ENCODE measurements at places on chromosomes 4 and X.

DNA sequence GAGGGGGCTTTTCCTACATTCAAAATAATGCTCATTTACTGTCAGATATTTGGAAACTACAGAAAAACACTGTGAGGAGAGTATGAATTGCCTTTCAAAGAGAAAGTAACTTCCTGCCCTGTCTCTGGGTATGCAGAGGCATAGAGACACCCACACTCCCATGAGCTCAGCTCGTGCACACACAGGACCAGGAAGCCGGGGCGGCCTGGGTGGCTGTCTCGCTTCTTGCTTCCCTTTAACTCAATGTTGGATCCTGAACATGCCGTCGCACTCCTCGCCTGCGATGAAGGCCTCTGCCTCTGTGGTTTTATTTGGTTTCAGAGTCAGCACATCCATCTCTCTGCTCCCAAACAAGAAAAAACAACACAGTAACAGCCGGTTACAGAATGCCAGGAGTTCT is 40.1 kb upstream of the GPR78 start:
- no peak for DNase-seq
- H3K4me3 ChIP-seq: no peak overlapping the region
- no peak overlapping the region for H3K27ac ChIP-seq
- H3K4me1 ChIP-seq: peaks cover 14% of the 10 kb centered on the region
- no peaks in the 10 kb centered on the region for H3K27me3 ChIP-seq

- H3K27me3 ChIP-seq: no peaks in the 10 kb centered on the region
- H3K36me3 ChIP-seq: no peaks in the 10 kb centered on the region
- DNase-seq: no peak
- no peak overlapping the region for H3K4me3 ChIP-seq
- H3K4me1 ChIP-seq: peaks cover 9% of the 10 kb centered on the region
These were observed 256.8 kb upstream of the CXXC4 start for GRCh38 chr4:104751468-104751867.

DNA sequence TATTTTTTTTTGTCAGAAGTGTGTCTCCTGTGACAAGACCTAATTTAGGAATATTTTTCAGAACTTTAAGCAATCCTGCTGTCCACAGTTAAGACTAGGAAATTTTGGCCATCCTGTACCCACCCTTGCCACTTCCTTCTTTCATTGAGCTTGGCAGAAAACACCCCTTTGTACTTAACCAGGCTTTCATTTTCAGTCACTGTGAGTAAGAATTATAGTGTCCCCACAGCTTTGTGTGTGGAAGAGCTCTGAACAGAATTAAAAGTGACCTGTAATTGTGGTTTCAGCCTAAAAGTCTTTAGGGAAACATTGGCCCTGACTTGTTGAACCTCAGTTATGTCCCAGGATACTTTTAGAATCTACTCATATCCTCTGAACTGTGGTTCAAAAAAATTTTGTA is 153.7 kb upstream of the BMP3 start:
- no peak overlapping the region for H3K4me3 ChIP-seq
- no peak for DNase-seq
- no peak overlapping the region for H3K27ac ChIP-seq
- H3K4me1 ChIP-seq: no peaks in the 10 kb centered on the region

- no peak overlapping the region for H3K4me3 ChIP-seq
- H3K36me3 ChIP-seq: no peaks in the 10 kb centered on the region
- no peaks in the 10 kb centered on the region for H3K4me1 ChIP-seq
- DNase-seq: no peak
- no peak overlapping the region for H3K27ac ChIP-seq
- no peaks in the 10 kb centered on the region for H3K27me3 ChIP-seq
These were observed 160.2 kb upstream of the ZC4H2 start for GRCh38 chrX:65136424-65136823.

- H3K4me1 ChIP-seq: peaks cover 7% of the 10 kb centered on the region
- no peaks in the 10 kb centered on the region for H3K27me3 ChIP-seq
- no peak for DNase-seq
- H3K4me3 ChIP-seq: no peak overlapping the region
- no peaks in the 10 kb centered on the region for H3K36me3 ChIP-seq
- no peak overlapping the region for H3K27ac ChIP-seq
These were observed 51.4 kb upstream of the HHIP start for GRCh38 chr4:144594471-144594986.

GRCh38 chrX:17499512-17499911 is 124.5 kb downstream of the NHS start:
- DNase-seq: no peak
- H3K27me3 ChIP-seq: no peaks in the 10 kb centered on the region
- no peaks in the 10 kb centered on the region for H3K36me3 ChIP-seq
- H3K27ac ChIP-seq: peak overlapping the region; percentile 48
- H3K4me1 ChIP-seq: peaks cover 12% of the 10 kb centered on the region

- no peaks in the 10 kb centered on the region for H3K36me3 ChIP-seq
- H3K27me3 ChIP-seq: no peaks in the 10 kb centered on the region
- H3K4me3 ChIP-seq: no peak overlapping the region
These were observed 20.2 kb upstream of the MED14 start for GRCh38 chrX:40755291-40756249.

- no peak overlapping the region for H3K4me3 ChIP-seq
- no peak for DNase-seq
- no peak overlapping the region for H3K27ac ChIP-seq
- H3K36me3 ChIP-seq: no peaks in the 10 kb centered on the region
- H3K4me1 ChIP-seq: peaks cover 4% of the 10 kb centered on the region
These were observed 126.4 kb upstream of the SMIM10 start for GRCh38 chrX:134864431-134864830.

GRCh38 chrX:153438532-153438931 is 7.3 kb downstream of the TREX2 start:
- DNase-seq: peak; percentile 15
- H3K4me3 ChIP-seq: no peak overlapping the region
- H3K36me3 ChIP-seq: no peaks in the 10 kb centered on the region
- no peaks in the 10 kb centered on the region for H3K4me1 ChIP-seq
- no peak overlapping the region for H3K27ac ChIP-seq

DNA sequence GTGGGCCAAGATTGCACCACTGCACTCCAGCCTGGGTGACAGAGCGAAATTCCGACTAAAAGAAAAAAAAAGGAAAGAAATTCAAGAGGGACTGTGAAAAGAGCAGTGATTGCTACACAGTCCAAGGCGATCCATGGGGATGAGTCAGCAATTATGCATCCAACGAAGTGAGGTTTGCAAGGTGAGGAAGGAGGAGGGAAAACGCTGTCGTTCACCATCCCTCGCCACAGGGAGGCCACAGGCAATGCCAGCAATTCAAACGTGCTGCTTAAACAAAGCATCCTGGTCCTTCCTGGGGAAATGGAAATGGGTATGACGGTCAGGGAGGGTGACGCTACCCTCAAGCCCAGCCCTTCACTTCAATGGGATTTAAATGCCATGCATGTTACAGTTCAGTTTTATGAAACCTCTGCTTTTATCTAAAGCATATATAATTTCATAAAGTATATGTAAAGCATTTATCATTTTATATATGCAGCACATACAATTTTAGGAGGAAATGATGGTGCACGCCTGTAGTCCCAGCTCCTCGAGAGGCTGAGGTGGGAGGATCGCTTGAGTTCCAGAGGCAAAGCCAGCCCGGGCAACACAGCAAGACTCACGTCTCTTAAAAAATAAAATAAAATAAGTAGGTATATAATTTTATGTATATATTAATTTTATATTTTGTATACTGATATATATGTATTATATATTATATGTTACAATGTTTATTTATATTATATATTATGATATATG is 108.7 kb downstream of the DHRSX start:
- peak; percentile 94 for DNase-seq
- peaks cover 8% of the 10 kb centered on the region for H3K4me1 ChIP-seq
- no peaks in the 10 kb centered on the region for H3K27me3 ChIP-seq
- H3K36me3 ChIP-seq: no peaks in the 10 kb centered on the region
- no peak overlapping the region for H3K4me3 ChIP-seq
- H3K27ac ChIP-seq: no peak overlapping the region

DNA sequence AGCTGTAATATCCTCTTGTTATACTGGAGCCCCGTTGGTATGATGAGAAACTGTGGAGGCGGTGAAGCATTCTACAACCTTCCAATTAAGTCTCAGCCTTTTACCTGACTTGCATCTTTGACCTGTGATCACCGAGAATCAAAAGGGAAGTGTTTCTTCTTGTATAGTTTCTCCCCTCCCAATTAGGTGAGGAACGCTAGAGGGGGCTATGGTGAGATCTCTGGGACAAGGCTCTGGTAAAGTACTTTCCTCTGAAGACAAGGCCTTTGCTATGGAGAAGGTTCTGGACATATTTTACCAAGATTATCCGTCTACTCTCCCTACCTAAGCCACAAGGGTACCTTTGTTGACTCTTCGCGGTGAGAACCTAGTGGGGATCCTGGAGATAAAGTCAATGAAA is 111.3 kb downstream of the CBLL2 start:
- no peak overlapping the region for H3K4me3 ChIP-seq
- no peaks in the 10 kb centered on the region for H3K27me3 ChIP-seq
- no peaks in the 10 kb centered on the region for H3K36me3 ChIP-seq
- H3K4me1 ChIP-seq: no peaks in the 10 kb centered on the region
- H3K27ac ChIP-seq: no peak overlapping the region

DNA sequence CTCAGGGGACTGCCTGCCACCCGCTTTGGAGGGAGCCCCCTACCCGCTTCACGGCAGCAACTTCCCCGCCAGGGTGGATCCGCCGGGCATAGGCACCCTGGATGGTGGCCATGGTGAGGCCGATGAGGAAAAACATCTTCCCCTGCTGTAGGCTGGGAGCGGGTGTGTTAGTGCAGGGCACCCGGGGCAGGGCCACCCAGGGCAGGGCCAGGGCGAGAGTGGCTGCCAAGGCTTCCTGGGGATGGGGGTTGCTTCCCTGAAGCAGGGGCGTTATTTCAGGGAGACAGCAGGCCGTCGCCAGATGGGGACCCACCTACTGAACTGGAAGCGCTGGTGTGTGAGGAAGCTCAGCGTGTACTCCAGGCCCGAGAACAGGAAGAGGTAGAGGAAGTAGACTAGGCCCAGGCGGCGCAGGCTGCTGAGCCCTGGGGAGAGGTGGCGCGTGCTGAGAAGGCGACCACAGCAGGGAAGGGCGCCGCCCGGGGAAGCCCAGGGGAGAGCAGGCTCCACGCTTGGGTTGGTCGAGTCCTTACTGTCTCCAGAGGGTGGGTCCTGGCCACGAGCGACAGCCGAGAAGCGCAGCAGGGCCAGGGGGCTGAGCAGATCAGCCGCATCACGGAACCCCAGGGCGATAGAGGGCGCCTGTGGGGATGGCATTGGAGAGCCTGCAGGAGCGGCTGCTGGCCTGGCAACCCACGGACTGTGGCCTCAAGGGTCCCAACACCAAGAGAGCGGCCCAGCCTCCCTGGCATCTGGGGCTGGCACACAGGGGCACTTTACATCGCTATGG is 31.5 kb downstream of the NOP14 start:
- H3K36me3 ChIP-seq: peaks cover 13% of the 10 kb centered on the region
- no peak overlapping the region for H3K4me3 ChIP-seq
- peaks cover 34% of the 10 kb centered on the region for H3K4me1 ChIP-seq
- H3K27me3 ChIP-seq: no peaks in the 10 kb centered on the region

GRCh38 chrX:101550362-101550750 is at the start of gene ARMCX1:
Gene ARMCX1 (plus strand): TSS chrX:101550547. CDS start chrX:101552931, 2,384 bp downstream.
- peak within 1 kb of the TSS; percentile 75 for H3K4me3 ChIP-seq
- no peaks in the 10 kb centered on the region for H3K36me3 ChIP-seq
- peak within 1 kb of the TSS; percentile 93 for H3K27ac ChIP-seq
- DNase-seq: peak; percentile 67

DNA sequence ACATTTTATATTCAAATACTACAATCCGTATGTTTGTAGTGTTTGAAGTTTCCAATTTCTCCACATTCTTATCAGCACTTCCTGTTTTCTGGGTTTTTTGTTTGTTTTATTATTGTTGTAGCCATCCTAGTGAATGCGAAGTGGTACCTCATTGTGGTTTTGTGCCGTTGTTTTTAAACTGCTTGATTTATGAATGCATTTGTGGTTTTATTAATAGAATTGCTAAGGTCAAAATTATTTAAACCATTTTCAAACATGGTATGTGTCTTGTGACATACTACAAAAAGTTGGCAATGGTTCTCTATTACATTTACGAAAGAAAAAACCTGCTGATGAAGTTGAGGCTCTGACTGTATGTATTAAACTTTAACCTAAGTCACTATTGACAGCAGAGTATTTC is 780.0 kb upstream of the MAGEB2 start:
- H3K4me3 ChIP-seq: no peak overlapping the region
- no peak overlapping the region for H3K27ac ChIP-seq
- H3K36me3 ChIP-seq: no peaks in the 10 kb centered on the region

GRCh38 chr4:102007959-102008425 is 217.5 kb downstream of the BANK1 start:
- H3K4me1 ChIP-seq: no peaks in the 10 kb centered on the region
- H3K27me3 ChIP-seq: no peaks in the 10 kb centered on the region
- no peak overlapping the region for H3K27ac ChIP-seq
- no peak for DNase-seq

GRCh38 chrX:2926664-2927275 is 2.4 kb downstream of the ARSD start:
- no peak overlapping the region for H3K4me3 ChIP-seq
- H3K4me1 ChIP-seq: no peaks in the 10 kb centered on the region
- no peaks in the 10 kb centered on the region for H3K27me3 ChIP-seq

GRCh38 chr4:158865520-158866177 is 96.8 kb downstream of the FNIP2 start:
- H3K4me3 ChIP-seq: no peak overlapping the region
- no peaks in the 10 kb centered on the region for H3K27me3 ChIP-seq
- no peaks in the 10 kb centered on the region for H3K4me1 ChIP-seq

GRCh38 chr4:68591204-68591603 is 15.1 kb upstream of the UGT2B17 start:
- no peaks in the 10 kb centered on the region for H3K27me3 ChIP-seq
- H3K36me3 ChIP-seq: no peaks in the 10 kb centered on the region
- no peaks in the 10 kb centered on the region for H3K4me1 ChIP-seq
- no peak overlapping the region for H3K27ac ChIP-seq
- DNase-seq: no peak
- H3K4me3 ChIP-seq: no peak overlapping the region

- H3K27me3 ChIP-seq: no peaks in the 10 kb centered on the region
- H3K27ac ChIP-seq: no peak overlapping the region
- no peak for DNase-seq
- H3K4me1 ChIP-seq: peaks cover 7% of the 10 kb centered on the region
- peaks cover 7% of the 10 kb centered on the region for H3K36me3 ChIP-seq
- no peak overlapping the region for H3K4me3 ChIP-seq
These were observed 639.8 kb upstream of the DIPK2B start for GRCh38 chrX:45840411-45840950.

DNA sequence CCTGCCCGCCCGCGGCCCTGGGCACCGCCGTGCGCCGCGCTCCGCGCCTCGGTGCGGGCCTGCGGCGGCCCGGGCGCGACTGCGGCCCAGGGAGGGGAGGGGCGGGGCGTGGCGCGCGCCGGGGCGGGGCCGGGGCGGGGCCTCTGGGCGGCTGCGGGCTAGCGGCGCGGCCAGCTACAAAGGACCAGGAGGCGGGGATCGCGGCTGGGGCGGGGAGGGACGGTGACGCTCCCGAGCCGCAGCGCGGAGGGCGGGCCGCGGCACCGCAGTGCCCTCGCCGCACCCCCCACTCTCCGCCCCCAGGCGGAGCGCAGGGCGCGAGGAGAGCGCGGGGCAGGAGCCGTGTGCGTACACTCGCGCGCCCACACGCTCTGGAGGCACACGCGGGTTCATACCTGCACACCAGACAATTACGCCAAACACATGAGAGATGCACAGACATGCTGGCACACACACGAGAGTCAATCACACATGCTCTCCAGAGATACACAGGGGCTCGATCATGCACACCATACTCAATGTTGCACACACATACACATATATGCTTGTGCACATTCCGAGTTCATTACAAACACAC is at the start of gene CRMP1:
CRMP1 (minus strand) TSS at position 83 of the 577 bp plus-strand sequence. CDS start 117 bp downstream, outside the sequence.
- H3K4me3 ChIP-seq: no peak within 1 kb of the TSS
- H3K27ac ChIP-seq: no peak within 1 kb of the TSS
- peaks cover 4% of the 10 kb centered on the region for H3K4me1 ChIP-seq
- peaks cover 66% of the 10 kb centered on the region for H3K27me3 ChIP-seq

- peaks cover 4% of the 10 kb centered on the region for H3K4me1 ChIP-seq
- H3K27me3 ChIP-seq: no peaks in the 10 kb centered on the region
- no peak for DNase-seq
These were observed 45.1 kb upstream of the LAMP2 start for GRCh38 chrX:120514236-120514635.

All from astrocyte (in vitro differentiated cells and primary cell).